Activated CD8-positive, alpha-beta T cell treated with anti-CD3 and anti-CD28 coated beads for 36 hours (primary cell): ENCODE measurements at places on chromosomes 6 and 20. TPM values are rescaled to one million over a fixed set of nuclear protein-coding genes. Genes with fewer than 3 reads are reported as not detected.

Gene GPR6
- total RNA-seq, result not detected

Gene BNIP5
- total RNA-seq, result not detected

Gene TRIM26
- total RNA-seq, result 45.0 TPM

Gene BACH2
- total RNA-seq, result 60.7 TPM

Gene ADGRB3
- not detected for total RNA-seq

Gene ZNF165
- 3.5 TPM for total RNA-seq

Gene SLC22A7
- total RNA-seq, result not detected

Gene MRAP2
- total RNA-seq, result not detected

Gene GPSM3
- 67.8 TPM for total RNA-seq

Gene ZC3H12D
- total RNA-seq, result 39.0 TPM

Gene LYRM4
- 43.5 TPM for total RNA-seq

Gene WFDC2
- 1.3 TPM for total RNA-seq

Gene CDSN
- total RNA-seq, result not detected

Gene SEMG1
- not detected for total RNA-seq

DNA sequence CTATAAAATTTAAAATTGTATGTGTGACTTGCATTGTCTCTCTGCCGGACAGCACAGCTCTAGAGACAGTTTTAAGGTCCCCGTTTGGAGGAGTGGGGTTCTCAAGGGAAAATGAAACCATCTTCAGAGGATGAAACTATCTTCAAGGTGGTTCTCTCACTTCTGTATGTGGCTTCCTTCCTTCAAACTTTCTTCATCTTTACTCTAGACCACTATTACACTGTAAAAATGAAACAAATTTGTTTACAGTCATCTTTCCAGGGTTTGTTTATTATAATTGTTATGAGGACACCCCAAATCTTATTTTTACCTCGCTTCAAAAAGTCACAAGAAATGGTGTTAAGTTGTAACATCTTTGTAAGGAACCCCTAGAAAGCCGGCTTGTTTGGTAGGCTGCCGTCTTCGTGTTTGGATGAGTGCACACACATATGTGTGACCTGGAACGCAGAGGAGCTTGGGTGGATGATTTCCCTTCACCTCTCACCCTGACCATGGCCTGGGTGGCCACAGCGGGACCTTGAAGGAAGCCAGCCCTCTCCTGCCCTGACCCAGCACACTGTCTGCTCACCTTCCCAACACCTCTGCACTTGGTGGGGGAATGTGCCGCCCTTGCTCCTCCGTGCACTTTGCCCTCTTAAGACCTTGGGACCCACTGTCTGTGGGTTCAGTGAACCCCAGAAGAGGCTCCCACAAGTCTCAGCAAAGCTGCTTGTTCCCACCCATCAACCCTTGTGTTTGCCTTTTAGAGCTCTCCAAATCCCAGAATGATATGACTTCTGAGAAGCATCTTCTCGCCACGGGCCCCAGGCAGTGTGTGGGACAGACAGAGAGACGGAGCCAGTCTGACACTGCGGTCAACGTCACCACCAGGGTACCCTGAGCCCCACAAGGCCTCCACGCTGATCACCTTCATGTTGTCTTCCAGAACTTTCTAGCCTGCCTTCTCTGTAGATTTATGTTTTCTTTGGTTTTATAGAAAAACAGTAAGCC is 67.8 kb downstream of the SYTL3 start:
- no peak for DNase-seq

DNA sequence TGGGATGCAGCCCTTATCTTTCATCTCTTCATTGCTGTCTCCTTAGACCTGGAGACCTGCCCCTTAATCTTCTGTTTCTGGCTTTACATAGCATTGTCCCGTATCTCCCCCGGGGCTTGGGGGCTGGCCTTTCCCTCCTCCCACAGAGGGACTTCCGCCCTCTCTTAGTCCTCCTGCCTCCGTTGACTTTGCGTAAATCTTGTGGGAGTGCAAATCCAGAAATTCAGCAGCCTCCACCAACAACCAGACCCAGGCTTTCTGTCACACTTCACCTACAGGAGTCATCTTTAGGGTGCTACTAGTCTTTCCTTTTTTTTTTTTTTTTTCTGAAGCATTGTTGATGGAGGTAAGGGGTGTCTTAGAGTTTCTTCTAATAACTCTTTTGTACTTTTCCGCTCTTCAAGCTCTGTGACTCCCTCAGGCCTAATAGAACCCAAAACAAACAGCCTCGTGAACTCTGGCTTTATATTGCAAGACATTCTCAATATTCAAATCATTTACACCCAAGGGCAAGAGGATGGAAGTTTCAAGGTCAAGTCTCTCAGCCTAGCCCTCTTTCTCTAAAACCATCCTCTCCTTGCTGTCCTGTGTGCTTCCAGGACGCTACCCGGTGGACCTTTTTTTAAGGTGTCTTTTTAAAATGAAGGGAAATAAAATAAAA is 66.2 kb downstream of the RREB1 start:
- no peak for DNase-seq

- DNase-seq, result no peak
Observed at GRCh38 chr6:169489563-169490245, 212.1 kb downstream of the WDR27 start.

- no peak for DNase-seq
Observed at GRCh38 chr6:138031417-138031816, 75.8 kb downstream of the PERP start.

GRCh38 chr6:41636833-41637193 is 1.5 kb upstream of the MDFI start:
- no peak for DNase-seq

- peak; percentile 9 for DNase-seq
Observed at GRCh38 chr6:6927521-6928361, 180.0 kb upstream of the RREB1 start.

GRCh38 chr20:35871259-35871771 is 83.0 kb downstream of the SCAND1 start:
- DNase-seq, result no peak

GRCh38 chr6:28064272-28064671 is 16.1 kb upstream of the ZNF165 start:
- no peak for DNase-seq

DNA sequence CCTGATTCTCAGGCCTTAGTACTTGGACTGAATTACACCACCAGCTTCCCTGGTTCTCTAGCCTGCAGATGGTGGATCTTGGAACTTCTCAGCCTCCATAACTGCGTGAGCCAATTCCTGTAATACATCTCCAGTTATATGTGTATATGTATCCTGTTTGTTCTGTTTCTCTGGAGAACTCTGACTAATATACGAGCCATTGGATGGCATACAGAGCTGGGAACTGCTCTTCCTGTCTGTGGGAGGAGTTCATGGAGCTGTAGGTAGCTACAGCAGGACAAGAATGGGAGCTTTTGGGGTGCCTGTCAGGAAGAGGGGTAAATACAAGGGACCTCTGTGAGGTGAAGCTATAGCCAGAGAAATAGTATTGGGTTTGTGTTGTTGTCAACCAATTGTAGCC is 41.2 kb downstream of the TMEM14A start:
- no peak for DNase-seq

DNA sequence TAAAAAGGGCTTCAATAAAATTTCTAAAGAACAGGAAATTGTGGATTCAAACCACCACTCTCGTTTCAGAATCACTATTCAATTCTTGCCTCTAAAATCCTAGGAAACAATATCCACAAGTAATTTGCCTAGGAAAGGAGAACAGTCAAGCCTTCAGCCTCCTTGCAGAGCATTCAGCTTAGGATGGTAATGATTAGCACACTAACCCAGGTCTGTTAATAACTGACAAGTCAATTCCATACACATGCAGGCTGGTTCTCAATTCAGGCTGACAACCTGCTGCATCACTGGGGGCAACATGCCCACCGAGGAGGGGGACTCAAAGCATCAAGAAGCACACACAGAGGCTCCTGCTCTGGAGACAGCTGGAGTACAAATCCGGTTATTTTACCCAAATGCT is 57.6 kb downstream of the GMDS start:
- DNase-seq, result no peak

DNA sequence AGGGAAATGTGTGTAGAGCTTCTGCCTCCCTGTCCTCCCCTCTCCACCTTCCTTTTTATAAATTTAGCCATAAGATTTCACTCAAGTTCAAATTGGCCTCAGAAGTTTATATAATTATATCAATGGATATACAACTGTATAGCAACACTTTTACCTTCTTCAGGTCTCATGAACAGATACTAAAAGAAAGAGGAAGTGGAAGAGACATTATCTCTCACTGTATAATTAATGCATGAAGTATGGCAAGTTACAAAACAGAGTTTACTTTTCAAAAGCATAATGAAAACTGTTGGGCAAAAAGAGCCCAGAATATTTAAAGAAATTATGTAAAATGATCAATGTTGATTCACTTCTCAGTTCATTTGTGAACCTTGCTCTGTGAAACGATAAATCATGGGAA is 99.7 kb downstream of the PDE7B start:
- DNase-seq, result no peak

GRCh38 chr20:9071976-9072726 is 3.3 kb downstream of the PLCB4 start:
- no peak for DNase-seq

- no peak for DNase-seq
Observed at GRCh38 chr20:24357177-24357576, 112.3 kb upstream of the SYNDIG1 start.

DNA sequence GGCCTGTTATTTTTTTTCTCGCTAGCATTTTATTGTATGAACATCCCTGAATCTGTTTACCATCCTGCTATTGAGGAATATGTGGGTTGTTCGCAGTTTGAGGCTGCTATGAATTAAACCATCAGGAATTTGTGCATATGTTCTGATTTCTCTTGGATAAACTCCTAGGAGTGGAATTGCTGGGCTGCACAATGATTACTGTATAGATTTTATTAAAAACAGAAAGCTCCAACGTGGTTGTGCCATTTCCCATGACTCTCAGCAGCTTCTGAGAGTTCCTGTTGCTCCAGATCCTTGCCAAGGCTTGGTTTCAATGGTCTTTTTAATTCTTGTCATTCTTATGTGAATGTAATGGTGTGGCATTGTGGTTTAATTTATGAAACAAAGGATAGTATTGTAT is 75.1 kb downstream of the EDN3 start:
- no peak for DNase-seq

DNA sequence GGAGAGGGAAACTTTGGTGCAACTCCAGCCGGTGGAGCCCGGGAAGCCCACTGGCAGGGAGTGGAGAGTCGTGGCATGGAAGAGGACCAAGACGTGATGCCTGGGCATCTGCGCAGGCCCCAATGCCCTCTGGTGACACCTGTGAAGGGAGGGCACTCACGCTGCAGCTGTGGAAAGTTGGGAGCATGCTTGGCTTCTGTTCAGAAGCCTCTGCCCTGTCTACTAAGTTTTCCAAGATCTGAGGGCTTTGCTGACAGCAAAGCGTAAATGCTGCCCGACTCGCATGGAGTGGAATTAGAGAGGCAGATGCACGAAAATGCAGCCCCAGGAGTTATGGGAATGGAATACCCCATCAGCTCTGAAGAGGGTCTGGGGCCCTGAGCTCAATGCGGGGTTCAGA is 75.7 kb downstream of the SYNDIG1 start:
- no peak for DNase-seq

DNA sequence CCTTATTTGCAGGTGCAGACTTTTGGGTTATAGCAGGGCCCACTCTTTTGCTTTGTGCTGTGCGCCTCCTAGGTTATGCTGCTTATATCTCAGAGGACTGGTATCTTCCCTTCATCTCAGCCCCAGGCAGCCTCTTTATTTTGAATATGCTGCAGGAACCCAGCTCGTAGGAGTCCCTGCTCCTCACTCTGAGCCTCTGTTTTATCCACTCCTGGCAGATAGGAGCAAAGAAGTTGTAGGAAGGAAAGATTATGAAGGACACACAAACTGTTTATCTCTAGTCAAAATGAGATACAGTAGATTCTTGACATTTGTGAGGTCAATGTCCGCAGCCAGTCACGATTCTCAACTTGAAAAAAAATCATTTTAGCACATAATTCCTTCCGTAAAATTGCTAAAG is 15.6 kb downstream of the L3MBTL3 start:
- DNase-seq, result no peak

DNA sequence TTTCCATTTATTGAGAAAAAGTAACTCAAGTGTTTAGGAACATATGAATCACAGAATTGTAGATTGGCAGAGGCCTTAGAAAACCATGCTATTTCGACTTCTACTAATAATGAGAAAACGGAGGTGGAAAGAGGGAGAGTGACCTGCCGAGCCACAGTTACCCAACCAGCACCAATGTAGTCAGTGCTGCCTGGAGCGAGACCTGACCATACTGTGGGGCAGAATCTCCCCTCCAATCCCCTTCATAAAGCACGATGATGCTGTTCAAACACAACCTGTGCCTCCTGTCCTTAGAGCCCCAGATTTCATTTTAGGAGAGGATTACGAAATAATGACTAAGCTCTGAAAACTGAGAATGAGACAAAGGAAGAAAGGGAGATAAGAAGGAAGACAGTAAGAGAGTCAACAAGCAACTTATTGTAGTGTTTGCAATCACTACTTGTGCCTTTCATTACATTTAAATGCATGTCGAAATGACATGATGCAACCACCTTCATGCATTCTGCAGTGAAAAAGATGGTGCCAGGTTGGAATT is 70.6 kb downstream of the ATXN1 start:
- peak; percentile 77 for DNase-seq
